ENCODE measurements at places on chromosomes 2 and 18.

GRCh38 chr2:230485801-230486341 is 69.9 kb downstream of the SP100 start:
- no peak for DNase-seq

DNA sequence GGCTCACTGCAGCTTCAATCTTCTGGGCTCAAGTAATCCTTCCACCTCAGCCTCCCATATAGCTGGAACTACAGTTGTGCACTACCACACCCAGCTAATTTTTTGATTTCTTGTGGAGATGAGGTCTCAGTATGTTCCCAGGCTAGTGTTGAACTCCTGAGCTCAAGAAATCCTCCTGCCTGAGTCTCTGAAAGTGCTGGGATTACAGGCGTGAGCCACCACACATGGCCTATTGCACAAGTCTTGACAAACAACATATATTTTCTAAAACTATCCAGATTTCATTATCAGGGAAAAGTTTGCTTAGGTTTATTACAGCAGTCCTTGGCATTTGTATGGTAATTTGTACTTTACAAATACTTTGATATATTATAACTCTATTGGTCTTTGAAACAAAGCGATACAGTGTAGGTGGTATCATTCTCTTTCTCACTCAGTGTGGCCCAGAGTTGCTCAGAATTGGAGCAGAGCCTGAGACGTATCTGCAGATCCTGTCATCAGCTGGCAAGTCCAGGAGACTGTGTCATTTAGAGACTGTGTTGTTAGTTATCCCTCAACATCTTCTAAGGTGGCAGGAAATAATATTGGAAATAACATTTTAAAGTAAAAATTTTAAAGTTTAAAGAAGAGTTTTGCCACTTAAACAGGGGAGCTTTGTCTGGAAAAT is 41.4 kb downstream of the PDK1 start:
- DNase-seq, result no peak

DNA sequence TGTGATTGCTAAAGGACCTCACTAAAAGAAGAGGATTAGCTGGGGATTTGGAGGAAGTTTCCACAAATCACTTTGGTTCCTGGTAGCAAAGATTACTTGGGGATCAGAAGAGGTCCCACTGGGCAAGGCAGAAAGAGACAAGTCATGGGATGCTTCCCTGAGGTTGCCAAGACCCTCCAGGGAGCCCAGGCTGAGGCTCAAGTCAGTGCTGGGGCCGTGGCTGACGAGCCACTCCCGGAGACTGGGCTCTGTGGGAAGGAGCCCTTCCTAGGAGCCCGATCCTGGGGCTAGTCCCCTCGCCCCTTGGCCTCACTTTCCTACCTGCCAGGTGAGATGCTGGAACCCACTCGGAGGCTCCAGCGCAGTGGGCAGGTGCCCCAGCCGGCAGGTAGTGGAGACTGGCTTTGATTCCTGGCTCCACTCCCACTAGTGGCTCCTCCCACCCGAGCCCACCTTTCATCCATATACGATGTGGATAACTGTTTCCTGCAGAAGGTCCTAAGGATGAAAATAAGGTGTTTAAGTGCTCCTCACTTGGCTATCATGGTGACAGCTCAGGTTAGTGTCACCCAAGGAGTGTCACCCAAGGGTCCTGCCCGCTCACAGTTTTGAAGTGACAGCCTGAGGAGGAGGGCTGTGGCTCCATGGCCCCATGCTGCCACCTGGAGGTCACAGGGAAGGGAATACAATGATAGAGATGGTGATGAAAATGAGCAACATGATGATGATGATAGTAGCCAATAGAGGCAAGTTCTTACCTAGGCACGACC is 100.5 kb downstream of the CAPN13 start:
- peak; percentile 16 for DNase-seq

DNA sequence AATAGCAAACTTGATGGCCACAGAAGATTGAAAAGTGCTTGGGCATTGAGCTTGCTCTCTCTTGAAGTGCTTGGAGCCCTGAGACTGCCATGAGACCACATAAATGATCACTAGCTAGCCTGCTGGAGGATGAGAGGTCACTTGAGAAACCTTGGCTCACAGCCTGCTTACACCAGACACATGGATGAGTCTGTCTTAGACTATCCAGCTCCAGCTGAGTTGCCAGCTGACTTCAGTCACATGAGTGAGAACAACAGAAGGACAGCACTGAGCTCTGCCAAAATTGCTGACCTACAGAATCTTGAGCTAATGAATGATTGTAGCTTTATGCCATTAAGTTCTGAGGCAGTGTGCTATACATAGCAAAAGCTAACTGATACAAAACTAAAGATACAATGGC is 18.1 kb downstream of the NABP1 start:
- peak; percentile 84 for DNase-seq

DNA sequence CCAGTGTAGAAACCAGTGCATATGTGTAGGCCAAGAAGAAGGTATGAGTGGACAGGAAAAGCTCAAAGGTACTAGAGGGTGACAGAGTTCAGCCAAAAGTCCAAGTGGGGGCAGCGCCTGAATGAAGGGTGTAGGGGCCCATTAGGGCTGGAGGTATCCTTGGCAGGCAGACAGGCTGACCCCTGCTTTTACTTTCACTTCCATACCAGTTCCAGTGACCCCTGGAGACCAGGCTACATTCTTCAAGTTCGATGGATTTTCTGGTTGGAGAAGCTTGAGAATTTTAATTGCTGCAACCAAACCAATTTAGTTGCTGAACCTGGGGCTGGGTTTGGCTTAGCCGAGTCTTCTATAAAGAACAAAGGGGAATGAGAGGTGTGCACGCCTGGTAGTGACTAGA is 42.3 kb upstream of the MRPL33 start:
- no peak for DNase-seq

DNA sequence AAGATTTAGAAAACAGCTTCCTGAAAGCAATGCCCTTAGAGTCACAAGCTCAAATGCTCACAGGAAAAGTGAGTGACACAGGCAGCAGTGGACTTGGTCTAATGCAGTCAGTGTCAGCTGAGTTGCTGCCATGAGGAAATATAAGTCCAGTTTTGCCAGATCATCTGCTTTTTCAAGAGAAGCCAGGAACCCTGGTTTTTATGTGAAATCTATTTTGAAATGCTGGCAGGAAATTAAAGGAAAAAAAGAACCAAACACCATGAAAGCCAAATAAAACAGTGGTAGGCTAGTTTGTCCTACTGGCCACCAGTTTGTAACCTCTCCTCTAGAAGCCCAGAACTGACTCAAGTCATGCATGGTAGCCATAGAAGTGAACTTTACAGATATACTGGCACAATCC is 109.2 kb downstream of the THADA start:
- no peak for DNase-seq

GRCh38 chr2:229715895-229716507 is 1.6 kb upstream of the DNER start:
- DNase-seq, result no peak

DNA sequence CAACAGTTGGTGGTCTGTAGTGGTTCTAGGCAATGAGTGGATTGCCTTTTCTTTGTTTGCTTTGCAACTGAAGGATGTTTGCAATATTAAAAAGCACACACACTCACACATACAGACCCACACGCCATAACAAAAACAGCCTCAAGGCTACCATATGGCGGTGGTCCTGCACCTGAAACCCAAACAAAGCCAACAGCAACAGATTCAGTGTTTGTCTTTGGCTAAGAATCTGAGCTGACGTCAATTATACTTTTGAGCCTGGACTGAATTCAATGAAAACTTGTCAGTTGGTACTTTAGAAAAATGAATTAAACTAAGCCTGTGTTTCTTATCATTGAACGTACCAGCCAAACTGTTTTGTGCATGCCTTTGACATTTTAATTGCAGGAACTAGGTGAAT is 65.0 kb upstream of the NYAP2 start:
- DNase-seq, result peak; percentile 56

Measured in astrocyte (in vitro differentiated cells and primary cell).